Stromal cell of bone marrow (primary cell): ENCODE measurements at places on chromosomes 5 and 9.

DNA sequence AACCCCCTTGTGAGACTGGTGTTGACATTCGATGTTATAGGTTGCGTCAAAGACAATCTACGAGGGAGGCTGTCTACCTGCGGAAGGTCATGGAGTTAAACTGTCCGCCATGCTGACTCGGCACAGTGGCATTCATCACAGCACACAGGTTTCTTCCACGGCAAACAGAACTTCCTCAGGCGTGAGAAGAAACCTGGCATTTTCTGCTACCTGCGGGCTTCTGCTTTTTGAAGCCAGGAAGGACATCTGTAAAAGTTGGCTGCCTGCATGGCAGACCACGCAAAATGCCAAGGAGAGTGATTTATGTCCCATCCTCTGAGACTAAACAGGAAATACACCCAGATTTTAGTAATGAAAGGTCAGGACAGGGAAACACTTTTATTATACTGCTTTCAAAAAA lies 809.8 kb upstream of the NUDT12 start:
- no peak for DNase-seq

DNA sequence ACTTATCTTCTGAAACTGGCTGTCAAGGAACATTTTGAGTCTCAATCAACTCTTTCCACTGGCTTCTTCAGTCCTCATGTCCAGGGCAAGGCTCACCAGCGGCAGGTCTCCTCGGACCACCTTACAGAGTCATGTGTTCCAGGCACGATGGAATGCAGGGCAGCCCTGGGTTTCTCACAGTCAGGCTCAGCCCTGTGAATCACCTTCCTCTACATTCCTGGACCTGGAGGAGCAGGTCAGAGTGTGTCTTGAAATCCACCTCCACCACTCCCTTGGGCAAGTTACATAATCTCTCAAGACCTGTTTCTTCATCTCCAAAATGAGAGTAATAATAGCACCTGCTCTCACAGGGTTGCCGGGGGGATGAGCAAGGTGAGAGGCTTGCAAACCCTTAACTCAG lies 16.0 kb downstream of the ENC1 start:
- DNase-seq, result no peak

DNA sequence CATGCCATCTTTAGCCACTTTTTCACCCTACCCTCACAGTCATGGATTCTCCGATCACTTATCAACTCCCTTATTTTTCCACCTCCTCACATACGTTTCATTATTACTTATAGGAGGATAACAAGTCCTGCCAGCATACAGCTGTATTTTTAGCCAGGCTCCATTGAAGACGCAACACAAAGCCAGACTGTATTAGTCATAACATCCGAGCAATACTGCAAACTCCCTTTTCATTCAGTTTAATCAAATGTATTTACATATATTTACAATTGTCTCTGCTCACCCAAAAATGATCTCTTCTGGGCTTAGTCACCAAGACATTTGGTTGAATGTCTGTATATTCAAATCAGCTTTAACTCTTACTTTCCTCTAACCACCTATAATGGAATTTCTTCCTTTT lies 126.4 kb upstream of the PRLR start:
- no peak for DNase-seq

- no peak for DNase-seq
Observed at GRCh38 chr5:149141957-149142851, 911 bp downstream of the ABLIM3 start.

DNA sequence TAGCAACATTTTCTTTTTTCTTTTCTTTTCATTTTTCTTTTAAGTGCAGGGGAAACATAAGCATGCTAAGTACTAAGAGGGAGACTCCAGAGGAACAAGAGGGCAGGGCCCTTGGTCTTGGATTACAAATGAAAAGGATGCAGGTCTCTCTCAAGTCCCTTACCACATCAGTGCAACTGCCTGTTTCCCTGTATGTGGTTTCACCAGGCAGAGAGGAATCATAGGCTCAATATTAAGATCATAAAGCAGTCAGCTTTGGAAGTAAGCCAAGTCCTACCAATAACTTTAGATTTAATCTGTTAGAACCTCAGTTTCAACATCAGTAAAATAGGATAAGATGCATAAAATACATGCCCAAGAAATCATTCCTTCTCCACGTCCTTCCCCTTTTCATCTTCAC lies 422.7 kb upstream of the PAPPA start:
- no peak for DNase-seq

GRCh38 chr5:139863855-139864558 lies 68.4 kb downstream of the PSD2 start:
- peak; percentile 17 for DNase-seq

GRCh38 chr9:3903273-3903672 lies 377.5 kb upstream of the RFX3 start:
- DNase-seq, result no peak

GRCh38 chr9:123318202-123318601 lies 37.8 kb upstream of the CRB2 start:
- no peak for DNase-seq

GRCh38 chr5:159593518-159594073 lies 263.3 kb upstream of the IL12B start:
- no peak for DNase-seq

- DNase-seq, result no peak
Observed at GRCh38 chr9:6128030-6128429, 87.6 kb upstream of the IL33 start.

DNA sequence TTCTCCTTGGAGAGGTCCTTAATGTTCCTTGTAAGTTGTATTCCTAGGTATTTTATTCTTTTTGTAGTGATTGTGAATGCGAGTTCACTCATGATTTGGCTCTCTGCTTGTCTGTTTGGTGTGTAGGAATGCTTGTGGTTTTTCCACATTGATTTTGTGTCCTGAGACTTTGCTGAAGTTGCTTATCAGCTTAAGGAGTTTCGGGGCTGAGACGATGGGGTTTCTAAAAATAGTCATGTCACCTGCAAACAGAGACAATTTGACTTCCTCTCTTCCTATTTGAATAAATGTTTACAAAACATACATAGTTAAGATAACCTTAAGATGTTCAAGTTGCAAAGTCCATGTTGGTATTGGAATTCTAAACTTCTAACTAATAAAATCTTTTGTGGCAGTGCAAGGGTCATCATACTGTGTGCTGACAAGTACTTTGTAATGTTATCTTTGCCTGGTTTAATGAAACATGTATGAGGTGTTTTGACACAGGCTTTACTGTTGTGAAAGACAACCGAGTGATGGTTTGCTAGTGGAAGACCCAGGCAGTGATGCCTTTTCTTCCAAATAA lies 286.2 kb downstream of the MRPS30 start:
- no peak for DNase-seq

DNA sequence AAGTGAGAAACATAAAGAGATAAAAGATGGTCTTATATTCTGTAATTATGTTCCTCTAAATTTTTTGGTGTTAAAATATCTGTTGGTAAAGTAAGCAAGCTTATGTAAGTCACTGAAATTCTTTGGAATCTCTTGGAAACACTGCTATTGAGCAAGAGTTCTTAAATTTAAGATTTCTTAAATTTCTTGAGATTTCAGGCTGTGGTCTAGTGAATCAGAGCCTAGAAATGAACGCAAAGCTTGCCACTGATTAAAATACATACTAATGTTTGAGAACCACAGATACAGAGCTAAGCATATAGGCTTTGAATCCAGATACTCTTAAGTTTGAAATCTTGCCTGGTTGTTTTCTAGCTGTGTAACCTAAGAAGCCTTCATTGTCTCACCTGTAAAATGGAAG lies 133.4 kb downstream of the TRPM3 start:
- peak; percentile 65 for DNase-seq

DNA sequence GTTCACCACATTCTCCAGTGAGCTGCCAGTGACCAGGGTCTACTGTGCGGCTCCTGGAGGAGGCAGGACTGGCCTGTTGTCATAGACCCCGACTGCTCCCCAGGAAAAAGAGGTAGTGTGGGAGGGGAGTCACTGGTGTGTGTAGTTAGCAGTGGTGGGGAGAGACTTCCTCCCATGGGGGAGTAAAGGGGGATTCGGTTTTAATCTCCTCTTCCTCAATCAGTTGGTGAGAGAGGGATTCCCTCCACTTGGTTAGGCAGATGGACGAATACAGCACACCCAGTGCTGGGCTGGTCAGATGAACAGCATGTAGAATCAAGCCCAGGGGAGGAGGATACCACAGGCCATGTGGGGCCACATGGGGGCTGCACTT lies 207.6 kb upstream of the S1PR3 start:
- no peak for DNase-seq

GRCh38 chr5:61496860-61497259 lies 164.8 kb downstream of the ZSWIM6 start:
- DNase-seq, result no peak

DNA sequence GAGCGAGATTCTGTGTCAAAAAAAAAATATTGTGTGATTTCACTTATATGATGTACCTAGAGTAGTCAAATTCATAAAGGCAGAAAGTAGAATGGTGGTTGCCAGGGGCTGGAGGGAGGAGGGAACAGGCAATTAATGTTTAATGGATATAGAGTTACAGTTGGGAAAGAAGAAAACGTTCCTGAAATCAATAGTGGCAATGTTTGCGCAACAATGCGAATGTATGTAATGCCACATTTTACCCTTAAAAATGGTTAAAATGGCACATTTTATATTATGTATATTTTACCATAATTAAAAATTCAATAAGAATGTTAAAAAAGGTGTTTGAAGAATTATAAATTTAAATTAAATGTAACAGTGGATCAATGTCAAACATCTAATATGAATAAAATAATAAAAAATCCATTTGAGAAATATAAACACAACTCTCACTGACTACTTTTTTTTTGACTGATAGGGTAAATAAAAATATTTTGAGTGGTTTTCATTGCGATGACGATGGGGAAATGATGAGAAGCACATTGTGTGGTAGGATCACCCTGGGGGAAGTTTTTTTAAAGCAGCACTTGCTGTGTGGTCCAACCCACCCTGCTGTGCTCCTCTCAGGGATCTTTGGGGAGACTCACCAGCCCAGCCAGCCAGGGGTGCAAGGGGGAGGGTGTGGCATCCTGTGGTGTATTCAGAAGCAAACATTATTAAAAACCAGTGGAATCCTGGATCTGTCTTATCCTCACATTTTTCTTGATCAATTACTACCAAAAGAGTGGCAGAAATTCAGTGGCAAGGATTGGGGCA lies 4.3 kb downstream of the FYB1 start:
- DNase-seq, result no peak

- no peak for DNase-seq
Observed at GRCh38 chr5:123116058-123116457, 27.0 kb downstream of the PRDM6 start.

DNA sequence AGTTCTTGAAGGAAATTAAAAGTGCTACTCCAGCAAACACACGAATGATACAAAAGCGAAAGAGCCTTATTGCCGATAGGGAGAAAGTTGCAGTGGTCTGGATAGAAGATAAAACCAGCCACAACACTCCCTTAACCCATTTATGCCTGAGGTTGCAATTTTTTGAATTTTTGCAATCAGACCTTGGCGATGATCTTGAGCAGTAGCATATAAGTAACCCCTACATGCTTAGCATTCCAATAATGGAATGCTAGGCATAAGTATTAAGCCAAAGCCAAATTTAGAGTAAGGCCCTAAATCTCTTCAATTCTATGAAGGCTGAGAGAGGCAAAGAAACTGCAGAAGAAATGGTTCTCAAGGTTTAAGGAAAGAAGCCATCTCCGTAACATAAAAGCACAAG lies 153.5 kb downstream of the SLC28A3 start:
- no peak for DNase-seq

GRCh38 chr5:53350368-53350767 lies 130.1 kb upstream of the FST start:
- DNase-seq, result no peak

DNA sequence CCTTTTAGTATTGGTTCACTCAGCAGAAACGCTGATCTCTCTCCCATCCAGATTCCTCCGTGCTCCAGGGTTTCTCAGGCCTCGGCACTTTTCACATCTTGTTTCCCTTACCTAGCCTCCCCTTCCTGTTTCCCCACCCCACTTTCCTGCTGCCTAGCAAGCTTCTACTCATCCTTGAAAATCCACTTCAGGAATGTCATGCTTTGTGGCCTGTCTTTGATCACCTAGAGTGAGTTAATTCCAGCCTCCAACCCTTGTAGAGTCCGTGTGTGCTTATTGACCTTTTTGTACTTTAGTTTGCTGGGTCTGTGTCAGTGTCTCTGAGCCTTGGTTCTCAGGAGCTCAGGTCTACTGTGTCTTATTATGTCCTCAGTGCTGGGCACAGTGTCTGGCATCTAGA lies 116.6 kb downstream of the AOPEP start:
- DNase-seq, result no peak

DNA sequence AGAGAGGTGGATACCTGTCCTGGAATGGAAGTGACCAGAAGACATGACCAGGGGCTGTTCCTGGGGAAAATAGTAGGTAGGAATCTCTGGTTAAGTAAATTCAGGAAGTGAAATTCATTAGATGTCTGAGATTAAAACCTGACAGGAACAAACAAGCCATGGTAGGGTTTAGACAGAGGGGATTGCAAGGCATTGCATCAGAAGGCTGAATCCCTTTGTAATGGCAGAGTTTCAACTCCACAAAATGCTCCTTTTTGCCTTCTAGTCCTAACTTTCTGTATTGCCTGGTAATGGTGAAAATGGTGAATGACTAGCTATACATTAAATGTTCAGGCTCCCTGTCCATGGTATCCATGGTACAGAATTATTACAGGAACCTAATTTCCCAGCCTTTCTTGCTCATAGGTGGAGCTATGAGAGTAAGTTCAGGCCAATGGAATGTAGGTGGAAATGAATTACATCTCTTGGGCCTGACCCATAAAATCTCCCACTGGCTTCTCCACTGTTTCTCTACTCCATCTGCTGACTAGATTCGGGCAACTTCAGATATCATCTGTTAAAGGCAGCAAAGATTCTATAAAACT lies 113.4 kb upstream of the CNTLN start:
- DNase-seq, result peak; percentile 13

- DNase-seq, result peak; percentile 3
Observed at GRCh38 chr5:44495280-44495679, 106.1 kb upstream of the FGF10 start.

DNA sequence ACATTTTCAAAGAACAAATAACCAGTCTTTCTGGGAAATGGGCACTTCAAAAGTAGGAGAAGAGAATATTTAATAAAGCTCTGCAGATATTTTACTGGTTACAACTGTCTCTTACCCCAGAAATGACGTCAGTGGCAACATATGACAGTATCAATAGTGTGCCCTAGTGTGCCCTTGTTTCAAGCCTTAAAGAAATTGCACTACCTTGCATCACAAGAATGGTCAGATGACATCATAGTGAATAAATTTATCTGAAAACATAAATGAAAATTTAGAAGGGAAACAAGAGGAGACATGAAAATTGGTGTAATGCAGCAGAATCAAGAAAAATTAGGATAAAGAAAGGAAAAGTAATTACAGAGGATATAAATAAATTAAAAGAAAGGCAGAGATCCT lies 176.7 kb downstream of the GNAQ start:
- no peak for DNase-seq

DNA sequence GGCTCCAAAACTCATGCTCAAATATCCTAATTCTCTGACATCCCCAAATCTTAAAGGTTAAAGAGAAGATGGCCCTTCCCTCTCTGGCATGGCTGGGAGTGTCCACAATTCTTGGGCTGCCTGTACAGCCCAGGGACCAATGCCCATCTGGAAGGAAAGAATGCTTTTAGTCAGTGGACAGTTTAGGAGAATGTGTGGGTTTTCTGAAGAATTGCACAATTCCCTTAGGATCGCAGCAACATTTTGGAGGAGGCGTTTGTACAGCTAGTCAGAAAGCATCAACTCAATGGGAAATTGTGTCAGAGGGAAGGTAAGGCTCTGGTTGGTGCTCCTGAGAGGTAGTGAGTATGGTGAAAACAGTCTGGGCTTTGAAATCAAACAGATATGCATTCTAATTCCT lies 15.0 kb downstream of the FAM193B start:
- DNase-seq, result peak; percentile 93
